ENCODE measurements at places on chromosomes 6 and 20.

DNA sequence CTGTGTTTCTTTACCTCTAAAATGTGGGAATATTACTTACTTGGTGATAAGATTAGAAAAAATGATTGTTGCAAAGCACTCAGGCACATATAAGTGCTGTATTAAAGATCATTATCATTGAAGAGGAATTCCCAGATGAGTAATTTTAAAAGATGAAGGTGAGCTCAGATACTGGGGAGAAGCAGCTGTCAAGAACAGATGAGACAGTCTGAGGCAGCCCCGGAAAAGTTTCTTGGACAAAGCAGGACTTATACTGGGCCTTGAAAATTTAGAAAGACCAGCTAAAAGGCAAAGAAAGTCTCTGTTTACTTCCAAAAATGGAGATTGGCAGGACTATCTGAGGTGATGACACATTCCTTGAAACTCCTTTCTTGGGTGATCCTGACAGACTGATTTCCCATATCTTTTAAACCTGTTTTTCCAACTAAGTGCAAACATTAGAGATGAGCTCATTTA, 93.8 kb upstream of the MARCKS start:
- DNase-seq = no peak

GRCh38 chr6:170165471-170166117, 125.3 kb downstream of the DLL1 start:
- DNase-seq = no peak

DNA sequence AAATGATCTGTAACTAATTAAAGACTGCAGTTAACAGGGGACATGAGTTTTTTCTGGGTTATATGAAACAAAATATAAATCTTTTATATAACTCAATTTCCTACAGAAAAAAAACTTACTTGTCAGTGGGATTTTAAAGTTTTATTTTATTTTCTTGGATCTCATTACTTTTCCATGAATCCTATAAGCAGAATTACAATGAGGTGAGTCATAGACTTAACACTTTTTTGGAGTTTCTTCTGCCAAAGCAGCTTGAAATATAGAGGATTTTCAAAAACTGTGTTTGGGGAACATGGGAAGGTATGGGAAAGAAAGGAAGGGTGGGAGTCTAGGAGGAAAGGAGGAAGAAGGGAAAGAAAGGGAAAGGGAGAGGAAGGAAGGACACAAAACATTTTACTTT, 130.7 kb downstream of the AIG1 start:
- DNase-seq = no peak

DNA sequence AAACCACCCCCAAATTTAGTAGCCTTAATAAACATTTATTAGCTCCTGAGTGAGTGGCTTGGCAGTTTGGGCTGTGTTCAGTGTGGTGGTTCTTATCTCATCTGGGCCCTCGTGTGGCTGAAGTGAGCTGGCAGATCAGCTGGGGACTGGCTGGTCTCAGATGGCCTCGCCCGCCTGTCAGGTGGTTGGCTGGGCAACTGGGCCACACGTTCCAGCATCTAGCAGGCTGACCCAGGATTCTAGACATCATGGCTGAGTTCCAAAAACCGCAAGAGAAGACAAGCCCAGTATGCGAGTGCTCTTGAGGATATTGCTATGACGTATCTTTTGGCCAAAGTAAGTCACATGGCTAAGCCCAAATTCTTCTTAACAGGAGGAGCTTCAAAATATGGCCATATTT, 28.9 kb downstream of the EIF2S2 start:
- DNase-seq = no peak

DNA sequence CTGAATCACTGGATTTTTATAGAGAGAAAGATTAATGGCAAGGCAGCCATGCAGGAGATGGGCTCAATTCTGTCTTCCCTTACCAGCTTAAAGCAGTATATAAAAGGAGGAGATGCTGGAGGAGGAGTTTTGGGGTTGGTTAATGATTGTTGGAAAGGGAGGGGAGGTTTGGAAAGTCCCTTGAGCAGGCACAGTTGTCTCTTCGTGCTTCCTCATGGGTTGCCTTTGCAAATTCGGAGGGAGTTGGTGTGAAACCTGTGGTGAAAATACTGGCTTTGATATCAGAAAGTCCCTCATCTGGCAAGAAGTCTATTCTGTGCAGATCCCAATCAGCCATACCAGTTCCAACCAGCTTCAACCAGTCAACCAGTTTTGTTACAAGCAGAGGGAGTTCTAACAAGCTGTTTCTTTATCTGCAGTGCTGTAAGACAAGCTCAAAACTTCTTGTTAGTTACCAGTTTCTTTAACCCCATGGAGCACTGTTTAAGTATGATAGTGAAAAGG, 107.0 kb downstream of the HIVEP1 start:
- no peak for DNase-seq

Data from activated T-cell treated with anti-CD3 and anti-CD28 coated beads, Interleukin-2, amount 50 U/mL, for 24 hours (primary cell).